ENCODE measurements at places on chromosomes 4 and X. TPM values are rescaled to one million over a fixed set of nuclear protein-coding genes. Genes with fewer than 3 reads are reported as not detected.

The STPG2 gene
- 6.2 TPM for total RNA-seq

The DIPK2B gene
- 2.5 TPM for total RNA-seq

The PHOX2B gene
- not detected for total RNA-seq

The TCEAL7 gene
- 155 TPM for total RNA-seq

The ZNF518B gene
- 76.6 TPM for total RNA-seq

The ARAP2 gene
- 78.2 TPM for total RNA-seq

The UGT2A1 gene
- not detected for total RNA-seq

The CDKL5 gene
- 38.5 TPM for total RNA-seq

The OTC gene
- total RNA-seq: 0.23 TPM

The CXCL1 gene
- 1.2 TPM for total RNA-seq

The TCEAL6 gene
- 10.1 TPM for total RNA-seq

The PF4V1 gene
- total RNA-seq: 1.6 TPM

The CLDN2 gene
- 0.69 TPM for total RNA-seq

The GIMD1 gene
- total RNA-seq: not detected

The C4orf51 gene
- not detected for total RNA-seq

The UBL4A gene
- 35.1 TPM for total RNA-seq

The PROM1 gene
- 26.5 TPM for total RNA-seq

The HTN3 gene
- total RNA-seq: not detected

The ODAPH gene
- total RNA-seq: not detected

The HSFX3 gene
- total RNA-seq: not detected

The SYAP1 gene
- total RNA-seq: 30.2 TPM

The FGF13 gene
- total RNA-seq: 120 TPM

The RNF113A gene
- total RNA-seq: 10.8 TPM

The LRIT3 gene
- 0.23 TPM for total RNA-seq

The SPACA5 gene
- total RNA-seq: not detected

The BLOC1S4 gene
- total RNA-seq: 9.9 TPM

The PABPC1L2A gene
- 3.0 TPM for total RNA-seq

The ADAMTS3 gene
- total RNA-seq: 13.1 TPM

The GPR173 gene
- 27.0 TPM for total RNA-seq

The ESX1 gene
- not detected for total RNA-seq

The SMIM10L2A gene
- total RNA-seq: 22.1 TPM

The IQCM gene
- not detected for total RNA-seq

The TCP11X2 gene
- total RNA-seq: 1.8 TPM

The GUCY1A1 gene
- 264 TPM for total RNA-seq

The SMIM31 gene
- not detected for total RNA-seq

The PARM1 gene
- 35.3 TPM for total RNA-seq

The NDNF gene
- 11.8 TPM for total RNA-seq

The PDE6B gene
- total RNA-seq: 9.2 TPM

The LANCL3 gene
- total RNA-seq: 7.8 TPM

The TBC1D8B gene
- total RNA-seq: 0.92 TPM

The TCEAL5 gene
- total RNA-seq: 13.6 TPM

The ATP8A1 gene
- 197 TPM for total RNA-seq

The TGIF2LX gene
- total RNA-seq: not detected

The CENPVL2 gene
- 6.7 TPM for total RNA-seq

The MEPE gene
- 0.23 TPM for total RNA-seq

The RIBC1 gene
- 3.5 TPM for total RNA-seq

The EXOC1L gene
- not detected for total RNA-seq

The IL1RAPL1 gene
- 30.9 TPM for total RNA-seq

The CSAG1 gene
- not detected for total RNA-seq

The EREG gene
- total RNA-seq: under 0.01 TPM

The MCF2 gene
- total RNA-seq: 36.0 TPM

The PCDH19 gene
- 45.2 TPM for total RNA-seq

The FMR1NB gene
- not detected for total RNA-seq

The MAGEA6 gene
- not detected for total RNA-seq

The PPP1R2C gene
- total RNA-seq: not detected

The ABCG2 gene
- 24.7 TPM for total RNA-seq

The EPGN gene
- total RNA-seq: not detected

The PFKFB1 gene
- 0.23 TPM for total RNA-seq

Data from diencephalon (tissue), 1 donor.